EH (cell line): ENCODE measurements at places on chromosomes 3 and 15.

GRCh38 chr3:126952983-126953660, 29.8 kb upstream of the PLXNA1 start:
- DNase-seq = no peak

DNA sequence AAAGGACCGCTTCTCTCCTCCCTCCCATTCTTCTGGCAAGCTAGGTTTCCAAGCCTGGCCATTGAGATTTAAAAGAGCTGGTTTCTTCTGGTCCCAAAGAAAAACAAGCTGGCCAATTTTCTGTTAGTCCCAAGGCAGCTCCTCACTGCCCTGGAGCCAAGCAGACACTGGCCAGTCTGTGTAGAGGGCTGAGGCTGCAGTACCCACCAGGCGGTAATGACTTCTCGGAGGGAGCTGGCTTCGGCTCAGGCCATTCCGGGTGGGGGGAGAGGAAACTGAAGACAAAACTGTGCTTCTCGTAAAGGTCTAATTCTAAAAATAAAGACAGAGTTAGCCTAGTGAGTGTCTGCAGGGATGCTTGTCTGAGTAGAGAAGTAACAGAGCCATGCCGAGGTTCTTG, 78.5 kb upstream of the SMAD3 start:
- DNase-seq = no peak

- no peak for DNase-seq
Measured at GRCh38 chr15:92629276-92629974, 26.1 kb downstream of the FAM174B start.

DNA sequence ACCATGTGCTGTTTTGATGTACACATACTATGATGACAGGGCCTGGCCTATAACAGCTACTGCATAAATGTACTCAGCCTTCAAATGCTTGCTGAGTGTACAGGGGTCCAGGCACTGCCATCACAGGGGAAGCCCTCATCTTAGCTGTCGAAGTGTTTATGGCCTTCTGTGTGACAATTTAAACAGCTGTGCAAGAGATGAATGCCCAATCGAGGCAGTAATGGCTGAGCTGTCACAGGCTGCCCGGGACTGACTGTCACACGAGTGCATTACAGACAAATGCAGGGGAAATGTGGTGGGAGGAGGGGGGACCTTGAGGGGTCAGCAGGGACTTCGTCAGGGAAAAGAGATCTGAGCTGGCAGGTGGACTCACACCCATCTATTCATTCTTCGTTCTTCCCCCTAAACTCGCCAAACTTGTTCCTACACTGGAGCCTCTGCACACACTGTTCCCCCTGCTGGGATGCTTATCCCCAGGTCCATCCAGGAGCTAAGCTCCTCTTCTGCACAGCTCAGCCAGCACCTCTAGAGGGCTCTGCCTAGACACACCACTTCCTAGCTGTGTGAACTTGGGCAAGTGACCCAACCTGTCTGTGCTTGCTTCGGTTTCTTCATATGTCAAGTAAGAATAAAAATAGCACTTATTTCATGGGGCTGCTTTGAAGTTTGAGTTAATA, 156.2 kb upstream of the IQSEC1 start:
- DNase-seq = peak; percentile 26

- no peak for DNase-seq
Measured at GRCh38 chr3:172407872-172408271, 40.4 kb downstream of the GHSR start.

DNA sequence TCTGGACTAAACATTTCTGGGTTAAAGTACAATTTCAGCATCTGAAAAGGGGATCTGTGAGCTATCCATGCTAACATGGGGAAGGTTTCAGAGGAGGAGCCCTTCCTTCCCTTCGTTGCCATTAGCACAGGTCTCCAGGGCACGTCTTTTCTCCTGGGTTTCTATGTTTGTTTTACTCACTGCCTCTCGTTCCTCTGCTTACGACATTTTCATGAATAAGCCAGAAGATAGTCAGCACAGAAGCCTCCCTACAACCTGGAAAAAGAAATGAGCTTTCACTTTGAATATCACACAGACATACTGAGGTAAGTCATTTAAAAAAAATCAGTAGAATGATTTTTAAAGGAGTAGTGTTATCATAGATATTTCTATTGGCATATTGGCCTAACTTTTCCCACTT, 117.2 kb upstream of the KCNMB2 start:
- peak; percentile 31 for DNase-seq

DNA sequence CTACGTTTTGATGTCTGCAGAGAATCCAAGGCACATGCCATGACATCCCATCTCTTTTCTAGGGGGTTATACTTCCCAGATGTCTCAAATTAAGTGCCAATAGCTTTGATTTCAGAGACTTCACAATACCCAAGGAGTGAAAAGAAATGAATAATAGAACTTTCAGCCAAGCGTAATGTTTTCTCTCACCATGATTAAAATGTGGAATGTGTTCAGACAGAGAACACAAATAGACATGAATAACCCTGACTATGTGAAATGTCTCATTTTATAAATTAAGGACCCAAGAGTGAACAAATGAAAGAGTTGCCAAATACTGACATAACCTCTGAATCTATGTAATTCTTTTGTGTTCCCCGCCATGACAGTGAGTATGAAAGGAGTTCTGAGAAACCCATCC, 123.6 kb upstream of the GAP43 start:
- DNase-seq = no peak
